ENCODE measurements at places on chromosomes 5 and 9. TPM values are rescaled to one million over a fixed set of nuclear protein-coding genes. Genes with fewer than 3 reads are reported as not detected.

- H3K4me1 ChIP-seq = no peaks in the 10 kb centered on the region
- no peak for DNase-seq
- no peak overlapping the region for H3K27ac ChIP-seq
- H3K27me3 ChIP-seq = no peaks in the 10 kb centered on the region
Measured at GRCh38 chr5:72885824-72886223, 69.4 kb downstream of the TNPO1 start.

DNA sequence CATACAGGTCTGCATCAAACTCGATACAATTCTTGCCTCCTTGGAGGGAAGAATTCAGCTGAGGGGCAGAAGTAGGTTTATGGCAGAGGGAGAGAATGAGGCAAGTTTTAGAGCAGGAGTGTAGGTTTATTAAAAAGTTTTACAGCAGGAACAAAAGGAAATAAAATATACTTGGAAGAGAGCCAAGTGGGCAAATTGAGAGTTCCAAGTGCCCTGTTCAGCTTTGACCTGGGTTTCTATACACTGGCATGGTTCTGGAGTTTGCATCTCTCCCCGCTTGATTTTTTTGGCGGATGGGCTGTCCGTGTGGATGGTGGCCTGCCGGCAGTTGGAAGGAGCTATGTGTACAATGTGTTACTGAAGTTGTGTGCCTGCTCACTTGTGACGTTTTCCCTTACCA is 116.1 kb downstream of the ALDH1A1 start:
- H3K4me3 ChIP-seq = no peak overlapping the region
- H3K36me3 ChIP-seq = no peaks in the 10 kb centered on the region
- H3K27ac ChIP-seq = no peak overlapping the region
- H3K4me1 ChIP-seq = no peaks in the 10 kb centered on the region
- DNase-seq = no peak

- peak overlapping the region; percentile 89 for H3K27ac ChIP-seq
- H3K27me3 ChIP-seq = no peaks in the 10 kb centered on the region
- DNase-seq = no peak
- peaks cover 10% of the 10 kb centered on the region for H3K36me3 ChIP-seq
- H3K4me3 ChIP-seq = peak overlapping the region; percentile 99
Measured at GRCh38 chr5:112977440-112977861, 853 bp downstream of the DCP2 start.

- H3K27me3 ChIP-seq = no peaks in the 10 kb centered on the region
- DNase-seq = no peak
- H3K27ac ChIP-seq = no peak overlapping the region
Measured at GRCh38 chr5:77734885-77735284, 41.3 kb downstream of the TBCA start.

GRCh38 chr5:121429761-121430160 is 421.9 kb upstream of the FTMT start:
- no peaks in the 10 kb centered on the region for H3K4me1 ChIP-seq
- DNase-seq = no peak
- no peak overlapping the region for H3K4me3 ChIP-seq
- H3K27me3 ChIP-seq = no peaks in the 10 kb centered on the region
- no peak overlapping the region for H3K27ac ChIP-seq

DNA sequence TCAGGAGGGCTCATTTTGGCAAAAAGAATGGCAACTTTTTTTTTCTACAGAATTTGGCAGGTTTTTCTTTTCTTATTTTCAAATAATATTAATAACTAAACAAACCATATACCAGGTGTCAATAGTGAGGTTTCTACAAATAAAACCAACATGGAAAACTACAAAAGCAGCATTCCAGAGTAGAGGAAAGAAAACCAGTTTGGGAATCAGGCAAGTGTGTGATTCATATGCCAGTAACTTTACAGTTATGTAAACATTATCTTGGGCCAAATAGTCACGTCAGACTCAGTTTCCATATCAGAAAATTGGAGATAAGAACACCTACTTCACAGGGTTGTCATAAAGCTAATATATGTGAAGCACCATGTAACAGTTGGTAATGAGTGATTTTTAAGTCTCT is 51.7 kb downstream of the FBXW11 start:
- H3K27ac ChIP-seq = no peak overlapping the region
- H3K4me1 ChIP-seq = peaks cover 48% of the 10 kb centered on the region
- H3K36me3 ChIP-seq = no peaks in the 10 kb centered on the region

DNA sequence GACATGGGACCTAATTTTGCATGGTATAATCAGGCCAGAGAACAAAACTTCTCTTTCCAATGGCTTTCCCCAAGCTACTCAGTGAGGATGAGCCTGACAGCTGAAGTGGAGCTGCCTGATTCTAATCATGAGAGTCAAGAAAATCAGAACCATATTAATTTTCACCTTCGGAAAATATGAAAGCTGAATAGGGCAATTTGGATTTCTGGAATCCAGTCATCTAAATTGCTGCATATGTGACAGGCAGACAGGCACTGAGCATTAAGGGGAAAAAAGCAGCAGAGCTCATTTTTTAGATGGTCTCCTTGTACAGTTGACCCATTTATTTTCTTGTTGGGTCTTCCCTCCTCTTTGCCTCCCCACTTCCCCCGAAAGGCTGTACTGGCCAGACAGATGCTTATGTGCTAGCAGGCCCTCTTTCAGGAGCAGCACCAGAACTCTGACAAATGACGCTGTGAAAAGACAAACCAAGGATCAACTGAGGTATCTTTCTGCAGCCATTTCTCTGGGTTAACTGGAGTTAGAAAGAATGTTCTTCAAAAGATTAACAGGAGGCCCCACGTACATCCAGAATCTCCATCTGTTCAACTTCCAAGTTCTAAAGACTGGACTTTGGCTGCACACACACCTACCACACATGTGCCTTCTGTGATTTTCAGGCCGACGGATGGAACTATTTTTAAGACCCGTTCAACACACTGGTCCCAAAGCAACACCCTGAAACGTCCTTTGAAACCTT is 175.2 kb downstream of the DCP2 start:
- H3K36me3 ChIP-seq = no peaks in the 10 kb centered on the region
- no peak overlapping the region for H3K27ac ChIP-seq
- H3K4me1 ChIP-seq = no peaks in the 10 kb centered on the region
- H3K4me3 ChIP-seq = no peak overlapping the region

- no peaks in the 10 kb centered on the region for H3K4me1 ChIP-seq
- no peaks in the 10 kb centered on the region for H3K27me3 ChIP-seq
- H3K4me3 ChIP-seq = no peak overlapping the region
- no peaks in the 10 kb centered on the region for H3K36me3 ChIP-seq
- no peak for DNase-seq
Measured at GRCh38 chr5:63919763-63920478, 42.3 kb downstream of the HTR1A start.

- H3K4me1 ChIP-seq = peaks cover 92% of the 10 kb centered on the region
- H3K27me3 ChIP-seq = no peaks in the 10 kb centered on the region
- H3K27ac ChIP-seq = peak overlapping the region; percentile 99
Measured at GRCh38 chr5:119289438-119290044, 66.3 kb upstream of the TNFAIP8 start.

DNA sequence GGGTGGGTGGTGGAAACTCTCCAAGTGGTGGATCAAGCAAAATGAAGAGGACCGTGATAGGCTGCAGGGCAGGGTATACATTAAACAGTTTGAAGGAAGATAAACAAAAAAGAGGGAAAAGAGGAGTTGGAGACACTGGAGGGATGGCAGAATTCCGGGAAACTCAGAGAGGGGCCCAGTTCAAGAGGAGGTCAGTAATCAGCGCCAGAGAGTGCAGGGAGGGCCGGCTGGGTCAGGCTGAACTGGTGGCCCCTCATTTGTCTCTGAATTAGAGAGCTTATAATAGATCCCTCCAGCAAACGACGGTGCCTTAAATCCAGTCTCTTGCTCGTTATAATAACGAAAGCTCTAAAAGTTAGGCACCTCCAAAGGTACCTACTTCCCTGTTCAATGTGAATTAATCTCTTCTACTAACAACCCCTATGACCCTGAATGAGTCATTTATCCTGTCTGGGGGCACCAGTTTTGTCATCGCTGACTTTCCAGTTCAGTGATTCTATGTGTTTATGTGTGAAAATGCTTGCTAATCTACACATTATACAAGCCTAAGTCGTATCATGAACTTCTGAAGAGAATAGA is 2.4 kb upstream of the ZSWIM6 start:
- H3K27me3 ChIP-seq = peaks cover 38% of the 10 kb centered on the region
- peaks cover 5% of the 10 kb centered on the region for H3K36me3 ChIP-seq
- no peak for DNase-seq
- H3K4me1 ChIP-seq = peaks cover 43% of the 10 kb centered on the region
- H3K4me3 ChIP-seq = peak overlapping the region; percentile 93

The HTR4 gene
- total RNA-seq = not detected

The PKD2L2 gene
- total RNA-seq = not detected

- no peak overlapping the region for H3K27ac ChIP-seq
- H3K4me3 ChIP-seq = no peak overlapping the region
- H3K4me1 ChIP-seq = no peaks in the 10 kb centered on the region
- no peak for DNase-seq
Measured at GRCh38 chr9:97276310-97276852, 31.1 kb upstream of the CCDC180 start.

GRCh38 chr5:76363352-76364225 is 39.5 kb upstream of the IQGAP2 start:
- H3K4me3 ChIP-seq = no peak overlapping the region
- peaks cover 22% of the 10 kb centered on the region for H3K4me1 ChIP-seq
- no peaks in the 10 kb centered on the region for H3K36me3 ChIP-seq
- no peaks in the 10 kb centered on the region for H3K27me3 ChIP-seq
- DNase-seq = no peak

DNA sequence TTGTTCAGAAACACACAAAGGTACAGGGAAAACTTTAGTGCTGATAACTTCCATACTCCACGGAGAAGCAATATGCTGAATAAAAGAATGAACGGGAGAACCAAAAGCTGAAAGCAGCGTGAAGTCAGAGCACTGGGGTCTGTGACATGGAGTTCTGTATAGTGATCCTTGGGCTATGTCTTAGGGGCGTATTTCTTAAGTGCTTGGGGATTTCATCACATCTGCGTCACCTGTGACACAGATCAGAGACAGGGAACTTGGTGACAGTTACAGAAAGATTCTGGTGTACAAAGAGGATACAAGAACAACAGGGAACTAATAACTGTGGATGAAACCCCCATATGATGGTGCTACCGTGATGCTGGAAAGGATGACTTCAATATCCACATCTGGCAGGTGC is 81.9 kb downstream of the MARCHF3 start:
- H3K4me1 ChIP-seq = no peaks in the 10 kb centered on the region
- H3K36me3 ChIP-seq = no peaks in the 10 kb centered on the region
- no peak for DNase-seq
- no peak overlapping the region for H3K27ac ChIP-seq

The IL33 gene
- total RNA-seq = not detected

GRCh38 chr9:135117281-135117680 is 29.8 kb downstream of the OLFM1 start:
- H3K36me3 ChIP-seq = no peaks in the 10 kb centered on the region
- no peak overlapping the region for H3K27ac ChIP-seq
- no peak for DNase-seq
- H3K4me1 ChIP-seq = no peaks in the 10 kb centered on the region
- H3K4me3 ChIP-seq = no peak overlapping the region

The GABRA6 gene
- total RNA-seq = not detected

- H3K36me3 ChIP-seq = no peaks in the 10 kb centered on the region
- DNase-seq = no peak
- H3K4me1 ChIP-seq = peaks cover 23% of the 10 kb centered on the region
- no peak overlapping the region for H3K27ac ChIP-seq
Measured at GRCh38 chr5:102818345-102818744, 63.2 kb downstream of the PAM start.

- H3K27ac ChIP-seq = no peak overlapping the region
- no peaks in the 10 kb centered on the region for H3K36me3 ChIP-seq
- H3K4me1 ChIP-seq = peaks cover 25% of the 10 kb centered on the region
- DNase-seq = no peak
- H3K4me3 ChIP-seq = no peak overlapping the region
- no peaks in the 10 kb centered on the region for H3K27me3 ChIP-seq
Measured at GRCh38 chr9:33430942-33431341, 16.5 kb downstream of the AQP3 start.

DNA sequence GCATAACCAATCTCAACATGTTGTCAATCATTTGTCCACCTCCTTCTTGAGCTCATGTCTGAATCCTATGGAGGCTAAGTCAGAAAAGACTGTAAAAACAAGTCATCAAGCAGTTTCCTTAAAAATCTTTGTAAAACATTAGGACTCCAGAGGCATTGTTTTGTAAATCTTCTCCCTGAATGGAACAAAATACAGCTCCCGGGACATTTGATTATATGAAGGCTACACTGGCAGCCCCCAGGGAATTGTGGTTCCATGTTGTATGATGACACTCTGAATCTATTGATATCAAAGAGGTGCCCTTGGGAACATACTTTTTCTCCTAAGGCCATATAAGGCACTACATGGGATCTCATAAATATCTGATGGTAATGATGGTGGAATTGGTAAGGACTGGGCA is 83.2 kb upstream of the NUDT12 start:
- no peak overlapping the region for H3K4me3 ChIP-seq
- no peak for DNase-seq
- no peaks in the 10 kb centered on the region for H3K4me1 ChIP-seq

DNA sequence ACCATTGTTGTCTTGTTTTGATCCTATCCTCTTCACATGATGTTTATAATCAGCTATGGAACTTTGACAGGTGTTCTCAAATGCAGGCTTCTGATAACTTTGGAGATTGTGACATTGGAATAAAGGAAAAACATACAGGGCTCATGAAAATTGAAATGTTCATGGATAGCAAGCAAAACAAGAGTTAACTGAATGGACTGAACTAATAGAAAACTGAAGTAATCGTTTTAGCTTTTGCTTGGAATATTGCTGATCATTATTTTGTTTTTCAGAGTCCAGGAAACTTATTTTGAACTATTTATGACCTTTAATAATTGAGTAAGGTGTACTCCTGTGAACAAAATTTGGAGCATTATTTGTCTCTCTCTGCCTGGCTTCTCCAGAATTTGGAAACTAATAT is 436.7 kb upstream of the CDH9 start:
- DNase-seq = no peak
- no peaks in the 10 kb centered on the region for H3K27me3 ChIP-seq
- H3K4me3 ChIP-seq = no peak overlapping the region
- H3K36me3 ChIP-seq = peaks cover 3% of the 10 kb centered on the region

GRCh38 chr5:105783811-105784210 is 1886.9 kb downstream of the EFNA5 start:
- no peak for DNase-seq
- no peaks in the 10 kb centered on the region for H3K4me1 ChIP-seq
- H3K27me3 ChIP-seq = no peaks in the 10 kb centered on the region
- H3K27ac ChIP-seq = no peak overlapping the region
- H3K4me3 ChIP-seq = no peak overlapping the region
- H3K36me3 ChIP-seq = no peaks in the 10 kb centered on the region

- H3K36me3 ChIP-seq = no peaks in the 10 kb centered on the region
- H3K27me3 ChIP-seq = no peaks in the 10 kb centered on the region
- H3K4me3 ChIP-seq = no peak overlapping the region
Measured at GRCh38 chr5:145396888-145397287, 438.3 kb downstream of the PRELID2 start.

The PCSK5 gene
- total RNA-seq = 4.7 TPM
